ENCODE measurements at places on chromosomes 3 and 15. TPM values are rescaled to one million over a fixed set of nuclear protein-coding genes. Genes with fewer than 3 reads are reported as not detected.

DNA sequence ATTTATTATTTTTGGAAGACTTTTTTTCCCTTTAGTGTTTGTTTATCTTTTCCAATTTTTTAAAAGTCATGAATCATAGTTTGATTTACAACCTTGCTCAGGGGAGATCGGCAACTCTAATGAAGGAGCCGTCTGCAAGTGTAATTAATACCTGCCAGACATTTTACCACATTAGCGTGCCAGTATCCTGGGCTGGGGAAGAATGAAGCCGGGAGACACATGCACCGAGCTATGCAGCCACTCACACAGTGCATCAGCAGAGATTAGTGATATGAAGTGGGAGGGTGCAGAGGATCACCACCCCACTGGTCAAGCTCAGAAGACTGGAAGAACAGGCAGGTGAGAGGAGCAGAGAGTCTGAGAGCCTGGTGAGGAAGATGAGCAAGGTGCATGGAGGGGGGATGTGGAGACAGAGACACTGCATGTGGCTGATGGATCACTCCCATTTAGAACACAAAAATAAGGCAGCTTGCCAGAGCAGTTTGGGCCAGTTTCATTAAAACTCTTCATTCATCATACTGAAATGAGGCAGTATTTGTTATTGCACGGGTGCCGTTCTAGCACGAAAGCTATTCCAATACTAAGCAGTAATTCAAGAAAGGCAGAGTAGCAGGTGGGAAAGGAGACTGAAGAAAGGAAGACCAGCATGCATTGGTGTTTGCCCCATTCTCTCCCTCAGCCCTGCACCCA lies 821.6 kb downstream of the TUSC7 start:
- H3K27ac ChIP-seq, result no peak overlapping the region
- H3K27me3 ChIP-seq, result no peaks in the 10 kb centered on the region
- no peak overlapping the region for H3K4me3 ChIP-seq
- no peak for DNase-seq
- H3K36me3 ChIP-seq, result no peaks in the 10 kb centered on the region
- H3K4me1 ChIP-seq, result no peaks in the 10 kb centered on the region

DNA sequence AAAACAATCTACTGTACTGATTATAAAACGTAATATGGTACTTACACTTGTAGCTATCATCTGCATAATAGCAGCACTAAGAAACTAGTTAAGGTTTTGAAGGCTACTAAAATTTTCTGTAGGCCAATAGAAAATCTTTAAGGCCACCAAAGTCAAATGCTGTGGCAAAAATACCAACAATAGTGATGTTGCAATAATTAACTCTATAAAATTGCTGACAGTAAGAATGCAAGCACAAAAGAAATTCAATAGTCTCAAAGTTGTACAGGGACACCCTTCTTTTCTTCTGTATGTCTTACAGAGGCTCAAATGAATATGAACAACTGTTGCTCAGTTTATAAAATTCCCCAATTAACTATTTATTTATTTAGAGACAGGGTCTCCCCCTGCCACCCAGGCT lies 62.0 kb downstream of the TMCC1 start:
- no peak overlapping the region for H3K27ac ChIP-seq
- H3K4me3 ChIP-seq, result no peak overlapping the region
- no peaks in the 10 kb centered on the region for H3K27me3 ChIP-seq
- H3K4me1 ChIP-seq, result no peaks in the 10 kb centered on the region
- H3K36me3 ChIP-seq, result no peaks in the 10 kb centered on the region

GRCh38 chr3:140152851-140153639 lies 218.1 kb downstream of the CLSTN2 start:
- no peak overlapping the region for H3K27ac ChIP-seq
- H3K27me3 ChIP-seq, result no peaks in the 10 kb centered on the region
- H3K4me3 ChIP-seq, result no peak overlapping the region
- DNase-seq, result no peak
- no peaks in the 10 kb centered on the region for H3K4me1 ChIP-seq

- DNase-seq, result no peak
- H3K4me3 ChIP-seq, result no peak overlapping the region
- H3K4me1 ChIP-seq, result no peaks in the 10 kb centered on the region
- H3K36me3 ChIP-seq, result no peaks in the 10 kb centered on the region
- no peak overlapping the region for H3K27ac ChIP-seq
Measured at GRCh38 chr3:100865442-100865841, 127.8 kb downstream of the ABI3BP start.

DNA sequence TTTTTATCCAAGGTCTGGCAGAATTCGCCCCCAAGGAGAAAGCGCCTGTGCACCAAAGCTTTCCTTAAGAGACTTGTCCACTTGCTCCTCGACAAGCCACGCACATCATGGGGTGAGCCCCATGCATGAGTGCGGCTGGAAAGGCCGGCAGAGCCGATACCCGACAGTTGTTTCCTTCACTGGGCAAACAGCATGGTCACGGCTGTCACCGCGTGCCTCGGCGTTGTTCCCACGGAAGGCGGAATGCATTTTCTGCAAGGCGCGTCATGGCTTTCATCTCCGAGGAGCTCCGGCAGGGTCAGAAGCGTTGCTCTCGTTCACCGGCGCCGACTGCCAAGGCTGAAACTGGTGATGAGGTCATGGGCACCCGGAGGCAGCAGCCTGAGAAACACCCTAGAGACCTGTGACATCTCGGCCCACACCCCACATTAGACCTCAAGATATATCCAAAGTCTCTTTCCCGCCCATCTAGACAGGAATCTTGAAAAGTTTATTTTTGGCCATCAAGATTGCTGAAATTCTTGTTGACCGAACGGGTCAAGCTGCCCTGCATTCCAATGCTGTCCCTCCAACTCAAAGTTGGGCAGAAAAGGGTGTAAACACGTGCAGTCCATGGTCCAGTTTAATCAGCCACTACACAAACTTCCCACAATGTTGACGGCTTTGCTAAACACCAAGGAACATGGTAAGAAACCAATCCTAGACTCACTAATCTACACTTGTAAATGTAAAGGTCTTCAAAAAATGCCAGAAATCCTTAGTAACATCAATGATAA lies 604 bp upstream of the TJP1 start:
- H3K27me3 ChIP-seq, result peaks cover 11% of the 10 kb centered on the region
- no peak overlapping the region for H3K4me3 ChIP-seq
- H3K36me3 ChIP-seq, result no peaks in the 10 kb centered on the region

- H3K27me3 ChIP-seq, result no peaks in the 10 kb centered on the region
- no peak overlapping the region for H3K27ac ChIP-seq
- no peak overlapping the region for H3K4me3 ChIP-seq
- H3K4me1 ChIP-seq, result no peaks in the 10 kb centered on the region
- DNase-seq, result no peak
Measured at GRCh38 chr15:76480267-76480666, 143.7 kb downstream of the ISL2 start.

GRCh38 chr15:38859574-38859973 lies 295.0 kb upstream of the RASGRP1 start:
- H3K36me3 ChIP-seq, result no peaks in the 10 kb centered on the region
- H3K4me1 ChIP-seq, result no peaks in the 10 kb centered on the region
- no peak for DNase-seq
- no peak overlapping the region for H3K27ac ChIP-seq
- H3K4me3 ChIP-seq, result no peak overlapping the region

DNA sequence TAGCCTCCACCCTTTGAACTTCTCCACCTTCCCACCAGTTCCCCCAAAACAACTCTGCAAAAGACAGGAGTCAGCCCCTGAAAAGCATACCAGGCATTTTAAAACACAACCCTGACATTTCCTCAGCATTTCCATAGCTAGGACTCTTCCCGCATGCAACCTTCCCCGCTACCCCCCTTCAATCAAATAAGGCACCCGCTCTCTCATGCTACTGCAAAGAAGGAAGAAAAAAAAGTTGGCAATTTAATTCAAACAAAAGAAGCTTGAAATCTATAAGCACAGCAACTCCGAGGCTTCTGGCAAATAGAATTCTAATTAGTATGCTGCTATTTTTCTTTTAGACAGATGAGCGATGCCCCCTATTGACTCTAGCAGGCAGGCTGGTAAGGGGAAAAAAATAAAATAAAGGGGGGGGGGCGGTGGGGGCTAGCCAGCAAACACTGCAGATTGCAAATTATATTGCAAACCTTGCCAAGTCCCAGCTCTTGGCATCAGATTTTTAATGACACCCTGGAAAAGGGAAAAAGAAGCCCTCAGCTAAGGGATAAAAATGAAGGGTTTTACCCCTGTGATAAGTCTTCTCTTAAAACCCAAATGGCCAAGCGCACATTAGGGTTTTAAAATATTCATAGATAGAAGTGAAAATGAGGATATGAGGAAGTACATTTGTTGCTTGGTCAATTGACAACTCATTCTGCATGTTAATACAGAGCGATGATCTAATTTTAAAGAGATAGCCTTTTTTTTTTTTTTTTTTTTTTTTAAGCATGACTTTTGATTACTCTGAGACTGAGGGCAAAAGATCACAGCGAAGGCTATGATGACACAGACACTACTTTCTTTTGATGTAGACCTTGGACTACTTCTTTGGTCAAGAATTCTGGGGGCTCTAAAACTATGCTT lies 255.2 kb downstream of the NR2F2 start:
- H3K27me3 ChIP-seq, result no peaks in the 10 kb centered on the region
- no peaks in the 10 kb centered on the region for H3K4me1 ChIP-seq
- H3K27ac ChIP-seq, result no peak overlapping the region
- DNase-seq, result no peak
- no peaks in the 10 kb centered on the region for H3K36me3 ChIP-seq
- no peak overlapping the region for H3K4me3 ChIP-seq

DNA sequence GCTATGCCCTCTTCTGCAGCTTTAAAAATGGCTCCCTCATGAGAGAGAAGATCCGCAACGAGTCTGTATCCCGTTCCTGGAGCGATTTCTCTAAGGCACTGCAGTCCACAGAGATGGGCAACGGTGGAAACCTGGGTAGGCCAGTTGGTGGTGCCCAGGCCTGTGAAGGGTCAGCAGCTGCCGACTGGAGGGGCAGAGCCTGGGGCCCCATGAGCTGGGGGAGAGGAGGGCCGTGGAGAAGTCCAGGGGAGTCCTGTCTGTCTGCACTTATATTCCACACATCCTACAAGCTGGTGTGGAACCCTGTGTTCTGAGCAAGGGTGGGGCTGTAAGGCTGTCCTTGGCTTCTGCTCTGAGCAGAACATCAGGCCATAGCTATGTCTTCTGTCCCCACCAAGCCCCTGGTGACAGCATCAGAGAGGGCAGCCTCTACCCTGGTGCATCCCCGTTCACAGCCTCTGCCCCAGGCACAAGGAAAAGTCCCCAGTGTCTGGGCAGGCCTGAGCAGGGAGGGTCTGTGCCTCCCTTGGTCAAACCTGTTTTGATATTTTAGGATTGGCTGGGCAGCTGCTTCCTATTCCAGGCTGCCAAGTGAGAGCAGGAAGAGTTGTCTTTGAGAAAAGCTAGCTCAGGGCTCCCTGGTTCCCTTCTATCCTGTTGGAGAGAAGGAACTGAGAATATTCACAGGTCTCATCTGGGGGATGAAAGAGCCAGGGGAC lies 29.7 kb downstream of the XYLB start:
- no peaks in the 10 kb centered on the region for H3K27me3 ChIP-seq
- H3K36me3 ChIP-seq, result no peaks in the 10 kb centered on the region
- peaks cover 19% of the 10 kb centered on the region for H3K4me1 ChIP-seq
- H3K4me3 ChIP-seq, result no peak overlapping the region

DNA sequence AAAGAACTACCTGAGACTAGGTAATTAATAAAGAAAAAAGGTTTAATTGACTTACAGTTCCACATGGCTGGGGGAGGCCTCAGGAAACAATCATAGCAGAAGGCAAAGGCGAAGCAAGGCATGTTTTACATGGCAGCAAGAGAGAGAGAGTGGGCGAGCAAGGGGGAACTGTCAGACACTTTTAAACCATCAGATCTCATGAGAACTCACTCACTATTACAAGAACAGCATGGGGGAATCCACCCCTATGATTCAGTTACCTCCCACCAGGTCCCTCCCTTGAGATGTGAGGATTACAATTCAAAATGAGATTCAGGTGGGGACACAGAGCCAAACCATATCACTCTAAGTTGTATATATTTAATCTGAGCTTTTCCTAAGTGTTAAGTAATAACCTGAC lies 79.0 kb upstream of the MLF1 start:
- no peak for DNase-seq
- H3K36me3 ChIP-seq, result no peaks in the 10 kb centered on the region
- H3K27ac ChIP-seq, result no peak overlapping the region
- no peak overlapping the region for H3K4me3 ChIP-seq
- H3K4me1 ChIP-seq, result no peaks in the 10 kb centered on the region

DNA sequence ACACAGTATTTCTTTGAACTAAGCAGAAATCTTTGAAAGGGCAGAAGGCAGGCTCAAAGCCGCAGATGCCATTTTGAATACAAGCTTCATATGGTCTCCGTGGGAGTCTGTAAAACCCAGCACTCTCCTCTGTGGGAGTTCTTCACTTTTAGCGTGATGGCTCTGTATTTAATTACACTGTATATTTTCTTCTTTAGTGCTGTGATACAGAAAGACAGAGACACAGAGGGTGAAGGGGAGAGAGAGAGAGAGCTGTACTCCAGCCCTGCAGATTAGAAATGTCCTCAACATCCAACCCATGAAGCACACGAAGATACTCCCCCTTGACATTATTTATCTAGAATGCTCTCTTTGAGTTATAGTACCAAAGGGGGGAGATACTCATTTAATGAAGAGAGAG lies 752.6 kb upstream of the NR2F2 start:
- no peak overlapping the region for H3K4me3 ChIP-seq
- no peaks in the 10 kb centered on the region for H3K4me1 ChIP-seq

DNA sequence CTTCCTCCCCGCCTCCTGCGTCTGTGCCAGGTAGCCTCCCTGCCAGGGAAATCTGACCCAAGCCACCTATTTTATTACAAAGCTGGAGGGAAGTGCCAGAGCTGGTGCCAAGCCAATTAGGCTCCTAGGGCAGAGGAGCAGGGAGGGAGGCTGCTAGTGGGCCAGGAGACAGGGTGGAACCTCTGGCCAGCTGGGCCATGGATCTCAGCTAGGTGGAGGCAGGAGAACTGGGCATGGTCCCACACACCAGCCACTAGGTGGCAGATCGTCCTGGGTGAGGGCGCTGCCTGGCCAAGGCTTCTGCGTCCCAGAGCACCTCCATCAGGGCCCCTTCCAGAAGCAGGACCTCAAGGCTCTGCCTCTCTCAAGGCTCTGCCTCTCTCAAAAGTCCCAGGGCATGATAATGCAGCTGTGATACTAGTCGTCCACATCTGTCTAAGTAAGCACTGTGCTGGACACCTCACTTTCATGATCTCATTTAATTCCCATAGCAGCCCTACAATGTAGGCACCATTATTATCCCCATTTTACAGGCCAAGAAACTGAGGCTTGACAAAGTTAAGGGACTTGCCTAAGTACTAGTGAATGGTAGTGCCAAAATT lies 4.5 kb upstream of the RFT1 start:
- H3K4me1 ChIP-seq, result peaks cover 9% of the 10 kb centered on the region
- H3K27ac ChIP-seq, result no peak overlapping the region
- H3K27me3 ChIP-seq, result no peaks in the 10 kb centered on the region
- no peaks in the 10 kb centered on the region for H3K36me3 ChIP-seq

GRCh38 chr3:192408007-192408646 lies 319.2 kb downstream of the FGF12 start:
- H3K27ac ChIP-seq, result no peak overlapping the region
- H3K27me3 ChIP-seq, result no peaks in the 10 kb centered on the region
- no peaks in the 10 kb centered on the region for H3K36me3 ChIP-seq
- no peak overlapping the region for H3K4me3 ChIP-seq
- no peaks in the 10 kb centered on the region for H3K4me1 ChIP-seq

- no peaks in the 10 kb centered on the region for H3K4me1 ChIP-seq
- H3K4me3 ChIP-seq, result no peak overlapping the region
- no peak overlapping the region for H3K27ac ChIP-seq
- H3K36me3 ChIP-seq, result no peaks in the 10 kb centered on the region
Measured at GRCh38 chr3:166580561-166580960, 743.3 kb upstream of the BCHE start.

Gene OIP5
- polyA plus RNA-seq, result not detected

Gene KBTBD12
- not detected for polyA plus RNA-seq

Gene OSBPL10
- polyA plus RNA-seq, result 0.15 TPM

Gene SLC28A1
- not detected for polyA plus RNA-seq

Gene FAM107A
- polyA plus RNA-seq, result not detected

Gene INTS14
- polyA plus RNA-seq, result 35.0 TPM

Gene EPM2AIP1
- polyA plus RNA-seq, result 3.7 TPM

Gene NR1I2
- not detected for polyA plus RNA-seq

Gene BNIP2
- 98.3 TPM for polyA plus RNA-seq

Gene RETNLB
- polyA plus RNA-seq, result not detected

Gene UBP1
- polyA plus RNA-seq, result 12.3 TPM

Measured in naive thymus-derived CD4-positive, alpha-beta T cell (primary cell).